SK-N-MC (cell line): ENCODE measurements at places on chromosomes 12 and 14.

- no peak for DNase-seq
Measured at GRCh38 chr14:99644035-99644587, 818 bp upstream of the HHIPL1 start.

GRCh38 chr12:12428961-12429657 is 72.2 kb downstream of the BORCS5 start:
- no peak for DNase-seq

GRCh38 chr12:122032580-122032979 is 10.9 kb downstream of the BCL7A start:
- DNase-seq, result no peak

DNA sequence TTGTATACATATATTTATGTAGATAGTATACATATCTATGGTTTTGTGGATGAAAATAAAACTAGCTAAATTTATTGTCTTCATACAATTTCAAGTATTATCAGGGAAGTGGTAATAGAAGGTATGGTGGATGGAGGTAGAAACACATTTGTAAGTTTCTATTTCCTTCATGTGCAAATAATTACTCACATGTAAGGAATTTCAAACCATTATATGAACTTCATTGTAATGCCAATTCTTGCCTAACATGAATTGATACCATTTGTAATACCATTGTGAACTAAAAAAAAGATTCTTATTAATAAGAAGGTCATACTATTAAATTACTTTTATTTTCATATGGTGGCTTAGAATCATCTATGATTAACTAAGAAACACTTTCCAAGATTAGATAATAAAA is 20.1 kb upstream of the PPFIA2 start:
- no peak for DNase-seq

GRCh38 chr14:73234029-73234428 is 3.3 kb upstream of the PAPLN start:
- DNase-seq, result no peak

DNA sequence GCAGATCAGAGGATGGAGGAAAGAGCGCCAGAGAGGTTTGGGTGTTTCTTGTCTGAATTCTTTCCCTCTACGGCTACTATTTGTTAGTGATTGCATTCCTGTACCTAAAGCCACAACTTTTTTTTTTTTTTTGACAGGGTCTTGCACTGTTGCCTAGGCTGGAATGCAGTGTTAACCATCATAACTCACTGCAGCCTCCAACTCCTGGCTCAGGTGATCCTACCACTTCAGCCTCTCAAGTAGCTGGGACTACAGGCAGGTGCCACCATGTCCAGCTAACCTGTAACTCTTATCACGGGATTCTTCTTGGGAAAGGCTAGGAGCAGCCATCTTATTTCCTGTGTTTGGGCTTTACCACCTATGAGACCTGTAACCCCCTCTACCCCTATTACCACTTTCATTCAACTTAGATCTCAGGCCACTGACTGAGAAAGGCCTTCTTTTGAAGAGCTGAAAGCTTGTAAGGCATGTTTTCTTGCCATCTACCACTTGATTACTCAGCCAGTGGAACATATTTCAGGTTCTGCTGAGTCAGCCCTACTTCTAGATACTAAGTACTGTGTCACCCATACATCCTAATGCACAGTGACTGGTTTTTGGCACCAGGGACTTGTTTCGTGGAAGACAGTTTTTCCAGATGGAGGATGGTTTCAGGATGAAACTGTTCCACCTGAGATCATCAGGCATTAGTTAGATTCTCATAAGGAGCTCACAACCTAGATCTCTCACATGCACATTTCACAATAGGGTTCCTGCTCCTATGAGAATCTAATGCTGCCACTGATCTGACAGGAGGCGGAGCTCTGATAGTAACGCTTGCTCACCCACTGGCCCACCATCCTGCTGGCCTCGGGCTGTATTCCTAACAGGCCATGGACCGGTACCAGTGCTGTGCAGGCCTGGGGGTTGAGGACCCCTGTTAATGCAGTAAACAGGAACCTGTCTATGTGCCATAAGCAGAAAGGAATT is 6.9 kb downstream of the VEZT start:
- no peak for DNase-seq
